ENCODE measurements at places on chromosomes 7 and 10. TPM values are rescaled to one million over a fixed set of nuclear protein-coding genes. Genes with fewer than 3 reads are reported as not detected.

The SPDYE9 gene
- not detected for total RNA-seq

The OR2A1 gene
- not detected for total RNA-seq

The SLC25A40 gene
- total RNA-seq, result 9.5 TPM

The SPDYE11 gene
- 0.17 TPM for total RNA-seq

The PNLIPRP3 gene
- 150 TPM for total RNA-seq

The CCDC172 gene
- not detected for total RNA-seq

The IL2RA gene
- not detected for total RNA-seq

The GHITM gene
- total RNA-seq, result 199 TPM

The TCF7L2 gene
- total RNA-seq, result 10.0 TPM

The NRP1 gene
- total RNA-seq, result 40.2 TPM

The MLXIPL gene
- 1.5 TPM for total RNA-seq

Data from mammary epithelial cell (primary cell).